NCI-H774 (cell line): ENCODE measurements at places on chromosomes 2 and 18.

DNA sequence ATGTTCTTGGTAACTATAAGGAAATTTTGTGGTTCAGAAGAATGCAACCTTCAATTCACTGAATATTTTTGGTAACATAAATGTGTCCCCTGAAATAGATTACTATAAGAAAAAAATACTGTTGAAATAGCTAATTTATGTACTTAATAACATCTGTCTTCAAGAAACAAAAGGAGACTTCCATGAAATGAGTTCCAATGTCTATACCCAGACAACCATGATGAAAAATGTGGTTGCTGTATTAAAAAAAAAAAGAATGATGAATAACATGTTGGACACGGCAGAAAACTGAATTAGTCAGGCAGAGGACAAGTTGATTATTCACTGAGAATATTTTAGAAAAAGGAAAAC, 98.5 kb downstream of the TACR1 start:
- DNase-seq = no peak

DNA sequence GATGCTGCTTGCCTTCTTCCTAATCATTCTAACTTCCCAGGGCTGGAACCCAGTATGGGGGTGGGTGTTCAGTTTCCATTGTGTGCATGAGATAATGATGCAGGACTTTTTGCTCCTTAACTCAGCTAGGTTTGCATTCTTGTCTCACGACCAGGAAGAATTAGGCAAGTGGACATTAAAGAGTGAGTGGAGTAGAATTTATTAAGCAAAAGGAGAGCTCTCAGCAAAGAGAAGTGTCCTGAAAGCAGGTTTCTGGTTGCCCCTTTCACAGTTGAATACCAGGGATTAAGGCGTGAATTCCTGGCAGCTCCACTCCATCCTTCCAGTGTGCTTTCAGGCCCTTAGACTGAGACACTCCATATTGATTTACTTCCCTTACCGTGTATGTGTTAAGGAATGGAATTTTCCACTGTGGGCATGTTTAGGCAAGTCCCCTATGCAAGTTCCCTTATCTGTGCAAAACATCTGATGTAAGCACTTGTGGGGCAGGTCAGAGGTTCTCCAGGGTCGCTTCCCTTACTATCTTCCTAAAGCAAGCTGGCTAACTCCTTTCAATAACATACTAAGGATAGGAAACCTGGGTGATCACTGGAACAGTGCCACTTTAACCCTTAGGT, 126.5 kb downstream of the GPR39 start:
- no peak for DNase-seq

- no peak for DNase-seq
Measured at GRCh38 chr2:28633746-28634145, 117.9 kb upstream of the PPP1CB start.

- DNase-seq = no peak
Measured at GRCh38 chr18:26708806-26709716, 156.4 kb downstream of the AQP4 start.

GRCh38 chr2:230134496-230135129, 65.9 kb upstream of the SLC16A14 start:
- DNase-seq = no peak

GRCh38 chr18:74249181-74249968, 42.4 kb downstream of the CYB5A start:
- no peak for DNase-seq

- no peak for DNase-seq
Measured at GRCh38 chr18:48992791-48993555, 42.2 kb upstream of the SMAD7 start.

GRCh38 chr2:6828299-6828584, 37.5 kb downstream of the CMPK2 start:
- DNase-seq = no peak

GRCh38 chr18:59041296-59041695, 98.4 kb upstream of the SEC11C start:
- DNase-seq = no peak

GRCh38 chr2:134099273-134099672, 154.6 kb upstream of the MGAT5 start:
- no peak for DNase-seq

GRCh38 chr2:86047575-86048382, 57.9 kb downstream of the POLR1A start:
- DNase-seq = no peak

GRCh38 chr2:45342-46130, 769 bp downstream of the FAM110C start:
- no peak for DNase-seq

GRCh38 chr2:56624181-56624580, 440.4 kb downstream of the CCDC85A start:
- DNase-seq = no peak
